ENCODE measurements at places on chromosomes 5 and 9.

DNA sequence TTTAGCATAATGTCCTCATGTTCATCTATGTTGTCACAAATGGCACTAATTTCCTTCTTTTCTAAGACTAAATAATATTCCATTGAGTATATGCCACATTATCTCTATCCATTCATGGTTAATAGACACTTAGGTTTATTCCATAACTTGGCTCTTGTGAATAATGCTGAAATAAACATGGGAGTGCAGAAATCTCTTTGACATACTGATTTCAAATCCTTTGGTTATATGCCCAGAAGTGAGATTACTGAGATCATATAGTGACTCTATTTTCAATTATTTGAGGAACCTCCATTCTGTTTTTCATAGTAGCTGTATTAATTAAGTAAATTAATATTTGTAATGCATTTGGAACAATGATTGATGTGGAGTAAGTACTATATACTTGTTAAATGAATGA, 13.0 kb downstream of the SMIM3 start:
- no peak for DNase-seq

GRCh38 chr5:82296929-82297328, 18.8 kb upstream of the RPS23 start:
- DNase-seq = no peak

GRCh38 chr5:69378376-69378775, 8.8 kb downstream of the RAD17 start:
- DNase-seq = no peak

GRCh38 chr9:28209130-28209529, 635.8 kb upstream of the C9orf72 start:
- no peak for DNase-seq

DNA sequence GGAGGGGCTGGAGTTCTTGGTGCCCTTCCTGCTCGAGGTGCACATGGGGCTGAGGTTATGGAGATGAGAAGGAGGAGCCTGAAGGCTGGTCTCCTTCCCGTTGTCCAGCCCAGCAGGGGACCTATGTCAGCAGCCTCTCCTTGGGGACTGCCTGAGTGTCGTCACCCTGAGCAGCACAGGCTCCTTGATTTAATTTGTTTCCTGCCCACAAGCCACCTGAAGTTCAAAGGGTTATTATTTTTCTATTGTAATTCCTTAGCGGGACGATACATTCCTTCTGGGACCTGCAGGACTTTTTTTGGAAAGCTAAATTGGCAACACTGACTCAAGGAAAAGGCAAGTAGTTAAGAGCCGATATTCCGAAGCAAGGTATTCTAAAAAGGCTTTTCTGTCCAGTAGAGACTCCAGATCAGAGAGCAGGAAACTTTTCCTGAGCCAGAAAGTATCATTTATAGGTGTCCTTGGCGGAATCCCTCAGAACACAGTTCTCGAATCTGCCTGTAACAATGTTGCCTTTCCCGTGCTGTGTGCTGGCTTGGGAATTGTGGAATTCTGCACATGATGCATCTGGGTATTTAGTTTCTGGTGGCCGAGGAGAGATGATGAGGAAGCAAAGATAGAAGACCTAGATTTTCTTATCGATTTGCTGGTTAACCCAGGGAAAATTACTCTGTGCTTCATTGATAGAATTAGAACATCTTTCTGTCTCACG, 55.4 kb downstream of the ARHGAP26 start:
- DNase-seq = no peak

- DNase-seq = peak; percentile 57
These were observed 20.1 kb upstream of the SLC36A1 start for GRCh38 chr5:151427258-151427657.

DNA sequence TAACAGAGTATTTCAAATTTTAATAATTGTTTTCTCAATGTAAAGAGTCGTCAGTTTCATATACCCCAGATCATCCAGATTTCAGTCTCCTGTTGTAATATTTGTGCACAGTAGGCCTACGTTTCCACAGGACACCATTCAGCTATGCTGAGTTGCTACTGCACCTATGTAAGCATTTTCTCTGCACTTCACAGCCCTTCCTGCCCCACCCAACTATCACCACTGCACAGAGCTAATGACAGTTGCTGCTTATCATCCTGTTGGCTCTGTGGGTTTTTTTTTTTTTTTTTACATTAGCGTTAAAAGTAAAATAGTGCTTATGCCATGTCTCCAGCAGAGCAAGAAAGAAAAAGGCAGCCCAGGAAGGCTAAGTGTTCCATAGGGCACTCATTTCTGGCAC, 5.9 kb upstream of the PRKACG start:
- no peak for DNase-seq

GRCh38 chr9:97705354-97705950, 8.3 kb upstream of the XPA start:
- no peak for DNase-seq

DNA sequence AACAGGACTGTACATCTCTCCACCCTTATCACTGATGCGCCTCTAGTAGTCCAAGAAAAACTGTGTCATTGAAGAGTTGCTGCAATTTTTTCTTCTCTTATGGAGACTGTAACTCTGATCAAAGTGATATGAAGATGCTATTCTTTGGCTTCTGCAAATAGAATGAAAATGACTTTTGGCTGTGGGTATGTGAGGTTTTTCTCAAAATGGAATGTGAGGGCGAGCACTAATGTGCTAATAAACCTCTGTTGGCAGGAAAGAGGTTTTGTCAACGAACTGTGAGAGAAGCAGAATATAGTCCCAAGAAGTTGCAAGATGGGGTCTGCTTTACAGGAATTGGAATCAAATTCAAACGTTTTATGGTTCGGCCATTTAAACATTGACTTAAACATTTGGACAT, 252.0 kb upstream of the GAS1 start:
- DNase-seq = no peak

DNA sequence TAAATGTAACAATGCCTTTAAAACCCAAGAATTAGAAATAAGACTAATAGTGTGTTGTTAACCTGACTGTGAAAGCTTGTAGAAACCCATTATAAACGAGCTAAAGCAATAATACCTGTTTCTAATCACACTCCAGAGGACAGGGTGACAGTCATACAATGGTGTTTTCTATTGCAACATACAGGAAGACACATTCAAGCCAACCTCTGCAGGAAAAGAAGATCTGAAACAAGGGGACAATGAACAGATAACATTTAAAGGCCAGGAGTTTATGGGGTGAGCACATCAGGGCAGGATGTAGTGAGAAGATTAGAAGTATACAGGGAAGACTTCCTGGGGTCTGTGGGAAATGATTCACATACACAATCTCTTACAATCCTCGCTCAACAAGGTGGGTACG, 13.8 kb downstream of the BARHL1 start:
- no peak for DNase-seq

GRCh38 chr5:55714339-55714738, 2.2 kb upstream of the SLC38A9 start:
- DNase-seq = peak; percentile 35

Data from DMS53 (cell line).